Naive thymus-derived CD4-positive, alpha-beta T cell (primary cell): ENCODE measurements at places on chromosomes 12 and 14. TPM values are rescaled to one million over a fixed set of nuclear protein-coding genes. Genes with fewer than 3 reads are reported as not detected.

Gene NPFF
- not detected for total RNA-seq

DNA sequence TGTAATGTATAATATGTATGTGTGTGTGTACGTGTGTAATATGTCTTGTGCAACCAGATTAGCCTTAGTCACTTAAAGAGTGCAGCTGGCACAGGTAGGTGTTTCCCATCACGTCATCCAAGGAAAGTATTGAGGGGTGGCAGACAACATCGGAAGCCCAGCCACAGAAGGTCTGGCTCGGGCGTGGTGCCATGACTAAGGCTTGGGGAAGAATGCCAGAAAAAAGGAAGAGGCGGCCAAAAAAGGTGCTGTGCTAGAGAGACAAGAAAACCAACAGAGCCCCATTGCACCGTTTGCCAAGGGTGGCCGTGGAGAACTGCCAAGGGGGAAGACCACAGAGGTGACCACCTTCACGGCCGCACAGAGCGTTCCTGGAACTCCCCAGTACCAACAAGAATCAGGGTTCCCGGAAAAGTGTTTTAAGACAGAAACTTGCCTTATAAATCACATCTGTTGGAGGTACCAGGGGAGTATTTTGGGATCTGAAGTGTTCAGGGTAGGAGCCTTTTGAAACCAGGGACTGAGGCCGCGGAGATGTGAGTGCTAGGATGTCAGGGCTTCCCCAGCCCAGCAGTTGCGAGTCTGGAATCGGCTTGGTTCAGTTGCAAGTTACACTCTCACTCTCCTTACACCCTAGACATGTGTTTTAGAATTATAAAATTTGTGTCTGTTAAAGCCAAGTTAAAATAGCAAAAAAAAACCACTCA, 131.2 kb upstream of the DYRK2 start:
- no peak overlapping the region for H3K4me3 ChIP-seq
- H3K27me3 ChIP-seq = no peaks in the 10 kb centered on the region
- peaks cover 32% of the 10 kb centered on the region for H3K4me1 ChIP-seq
- no peak for DNase-seq
- no peaks in the 10 kb centered on the region for H3K36me3 ChIP-seq

GRCh38 chr12:46452776-46453175, 80.2 kb upstream of the SLC38A2 start:
- H3K4me1 ChIP-seq = peaks cover 43% of the 10 kb centered on the region
- no peak overlapping the region for H3K27ac ChIP-seq
- DNase-seq = no peak
- no peaks in the 10 kb centered on the region for H3K36me3 ChIP-seq
- H3K4me3 ChIP-seq = no peak overlapping the region
- H3K27me3 ChIP-seq = no peaks in the 10 kb centered on the region

Gene CMA1
- total RNA-seq = not detected

GRCh38 chr12:27707216-27707615, 3.4 kb upstream of the MRPS35 start:
- no peak overlapping the region for H3K27ac ChIP-seq
- H3K4me3 ChIP-seq = no peak overlapping the region
- H3K4me1 ChIP-seq = peaks cover 7% of the 10 kb centered on the region

Gene MAP1LC3B2
- total RNA-seq = 6.6 TPM

GRCh38 chr12:48285751-48286650, 64.7 kb downstream of the ZNF641 start:
- no peaks in the 10 kb centered on the region for H3K27me3 ChIP-seq
- DNase-seq = peak; percentile 37
- H3K4me3 ChIP-seq = no peak overlapping the region
- no peaks in the 10 kb centered on the region for H3K36me3 ChIP-seq
- H3K4me1 ChIP-seq = peaks cover 14% of the 10 kb centered on the region

- no peaks in the 10 kb centered on the region for H3K36me3 ChIP-seq
- H3K27me3 ChIP-seq = no peaks in the 10 kb centered on the region
- H3K4me3 ChIP-seq = no peak overlapping the region
- no peak overlapping the region for H3K27ac ChIP-seq
- no peaks in the 10 kb centered on the region for H3K4me1 ChIP-seq
Measured at GRCh38 chr14:86673523-86673969, 1143.6 kb downstream of the FLRT2 start.

GRCh38 chr12:106276032-106276740, 26.3 kb upstream of the TCP11L2 start:
- H3K27me3 ChIP-seq = no peaks in the 10 kb centered on the region
- no peaks in the 10 kb centered on the region for H3K36me3 ChIP-seq
- H3K4me3 ChIP-seq = no peak overlapping the region
- no peaks in the 10 kb centered on the region for H3K4me1 ChIP-seq
- H3K27ac ChIP-seq = no peak overlapping the region

DNA sequence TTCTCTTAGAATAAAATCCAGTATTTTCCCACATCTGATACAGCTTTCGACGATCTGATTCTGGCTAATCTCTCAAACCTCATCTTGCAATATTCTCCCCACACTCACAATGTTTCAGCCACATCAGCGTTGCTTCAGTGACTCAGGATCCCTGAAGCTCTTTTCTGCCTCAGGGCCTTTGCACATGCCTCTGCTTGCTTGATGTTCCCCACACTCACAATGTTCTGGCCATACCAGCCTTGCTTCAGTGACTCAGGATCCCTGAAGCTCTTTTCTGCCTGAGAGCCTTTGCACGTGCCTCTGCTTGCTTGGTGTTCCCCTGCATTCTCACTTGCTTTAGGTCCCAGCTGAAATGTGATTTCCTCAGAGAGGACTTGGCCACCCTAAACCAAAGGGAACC, 2.6 kb downstream of the C12orf42 start:
- no peak overlapping the region for H3K27ac ChIP-seq
- no peak for DNase-seq
- H3K27me3 ChIP-seq = no peaks in the 10 kb centered on the region
- H3K36me3 ChIP-seq = no peaks in the 10 kb centered on the region

Gene RD3L
- total RNA-seq = not detected

DNA sequence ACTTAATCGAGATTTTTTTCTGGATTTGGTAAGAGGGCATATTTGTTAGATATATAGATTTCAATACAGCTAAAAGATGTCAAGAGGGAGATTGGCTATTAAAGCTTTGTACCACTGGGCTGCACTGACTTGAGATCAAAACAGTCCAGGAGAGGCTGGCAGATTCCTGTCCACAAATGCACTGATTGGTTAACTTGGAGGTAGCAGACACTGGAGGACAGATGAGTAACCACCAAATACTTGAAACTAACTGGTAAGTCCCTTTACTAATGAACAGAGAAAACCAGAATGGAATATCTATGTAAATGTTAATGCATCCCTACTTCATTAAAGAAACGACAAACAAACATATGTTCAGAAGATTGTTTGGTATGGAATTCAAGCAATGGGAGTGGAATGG, 416.6 kb downstream of the LRIG3 start:
- no peak overlapping the region for H3K4me3 ChIP-seq
- no peak overlapping the region for H3K27ac ChIP-seq
- no peaks in the 10 kb centered on the region for H3K27me3 ChIP-seq

GRCh38 chr12:114993165-114993564, 309.2 kb upstream of the TBX3 start:
- no peak overlapping the region for H3K27ac ChIP-seq
- H3K36me3 ChIP-seq = no peaks in the 10 kb centered on the region
- H3K4me3 ChIP-seq = no peak overlapping the region

GRCh38 chr12:24415934-24416333, 466.5 kb upstream of the SOX5 start:
- H3K4me1 ChIP-seq = no peaks in the 10 kb centered on the region
- no peak overlapping the region for H3K27ac ChIP-seq
- no peak for DNase-seq
- no peaks in the 10 kb centered on the region for H3K27me3 ChIP-seq
- H3K36me3 ChIP-seq = no peaks in the 10 kb centered on the region

- peaks cover 4% of the 10 kb centered on the region for H3K36me3 ChIP-seq
- no peak overlapping the region for H3K4me3 ChIP-seq
- H3K27ac ChIP-seq = no peak overlapping the region
- no peaks in the 10 kb centered on the region for H3K27me3 ChIP-seq
- DNase-seq = no peak
- H3K4me1 ChIP-seq = peaks cover 15% of the 10 kb centered on the region
Measured at GRCh38 chr14:77612011-77612620, 4.3 kb downstream of the SPTLC2 start.

DNA sequence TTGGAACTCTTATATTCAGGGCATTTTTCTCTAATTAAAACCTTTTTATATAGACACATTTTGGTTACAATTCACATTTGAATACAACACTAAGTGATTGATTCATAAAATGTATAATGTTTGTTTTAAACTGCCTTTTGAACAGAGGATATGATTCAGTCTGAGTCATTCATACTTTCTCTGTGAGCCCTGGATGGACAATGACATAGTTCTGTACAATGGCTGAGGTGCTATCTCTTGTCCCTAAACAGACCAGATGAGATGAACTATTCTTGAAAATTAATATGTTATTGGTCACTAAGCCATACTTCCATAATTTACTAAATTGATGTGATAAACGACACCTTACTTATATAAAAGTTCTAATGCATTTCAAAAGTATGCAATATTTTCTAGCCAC, 199.7 kb upstream of the ATXN7L3B start:
- no peaks in the 10 kb centered on the region for H3K27me3 ChIP-seq
- H3K4me1 ChIP-seq = no peaks in the 10 kb centered on the region
- DNase-seq = no peak
- no peak overlapping the region for H3K27ac ChIP-seq
- H3K4me3 ChIP-seq = no peak overlapping the region

DNA sequence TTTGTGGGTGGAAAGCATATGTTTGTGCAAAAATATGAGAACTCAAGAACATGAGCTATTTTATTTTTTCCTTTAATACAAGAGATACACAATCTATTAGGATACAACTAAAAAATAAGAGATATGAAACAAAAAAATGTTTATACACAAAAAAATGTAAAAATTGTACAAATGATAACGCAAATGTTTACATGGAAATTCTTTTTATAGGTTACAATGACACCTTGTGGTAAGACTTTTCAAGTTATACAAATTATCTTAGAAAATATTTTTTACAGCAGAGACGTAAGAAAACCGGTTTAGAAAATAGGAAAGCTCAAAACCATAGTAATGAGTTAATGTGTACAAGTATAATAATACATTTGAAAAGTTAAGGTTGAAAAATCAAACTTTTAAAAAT, 25.5 kb downstream of the CEP83 start:
- no peak for DNase-seq
- H3K27ac ChIP-seq = no peak overlapping the region
- H3K36me3 ChIP-seq = no peaks in the 10 kb centered on the region
- no peaks in the 10 kb centered on the region for H3K27me3 ChIP-seq
- peaks cover 9% of the 10 kb centered on the region for H3K4me1 ChIP-seq

DNA sequence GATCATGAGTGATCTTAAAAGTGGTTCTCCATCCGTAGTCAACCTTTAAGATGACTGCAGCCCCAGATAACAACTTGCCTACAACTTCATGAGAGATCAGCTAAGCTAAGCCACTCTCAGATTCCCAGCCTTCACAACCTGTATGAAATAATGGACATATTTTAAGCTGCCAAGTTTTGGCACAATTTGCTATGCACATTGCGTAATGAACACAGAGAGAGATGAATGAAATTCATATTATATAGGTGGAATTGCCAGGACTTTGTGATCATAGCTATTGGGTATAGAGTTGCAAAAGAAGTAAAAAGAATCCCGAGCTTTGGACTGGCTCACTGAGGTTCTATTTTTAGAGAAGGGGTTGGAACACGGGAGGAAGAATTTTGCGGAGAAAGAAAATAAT, 59.1 kb upstream of the EGLN3 start:
- no peak overlapping the region for H3K27ac ChIP-seq
- no peak for DNase-seq
- H3K36me3 ChIP-seq = no peaks in the 10 kb centered on the region
- H3K4me3 ChIP-seq = no peak overlapping the region
- no peaks in the 10 kb centered on the region for H3K27me3 ChIP-seq
- no peaks in the 10 kb centered on the region for H3K4me1 ChIP-seq

- H3K27me3 ChIP-seq = no peaks in the 10 kb centered on the region
- no peaks in the 10 kb centered on the region for H3K4me1 ChIP-seq
- H3K27ac ChIP-seq = no peak overlapping the region
- DNase-seq = no peak
- H3K36me3 ChIP-seq = no peaks in the 10 kb centered on the region
- no peak overlapping the region for H3K4me3 ChIP-seq
Measured at GRCh38 chr12:52010692-52011601, 4.2 kb downstream of the TAMALIN start.

DNA sequence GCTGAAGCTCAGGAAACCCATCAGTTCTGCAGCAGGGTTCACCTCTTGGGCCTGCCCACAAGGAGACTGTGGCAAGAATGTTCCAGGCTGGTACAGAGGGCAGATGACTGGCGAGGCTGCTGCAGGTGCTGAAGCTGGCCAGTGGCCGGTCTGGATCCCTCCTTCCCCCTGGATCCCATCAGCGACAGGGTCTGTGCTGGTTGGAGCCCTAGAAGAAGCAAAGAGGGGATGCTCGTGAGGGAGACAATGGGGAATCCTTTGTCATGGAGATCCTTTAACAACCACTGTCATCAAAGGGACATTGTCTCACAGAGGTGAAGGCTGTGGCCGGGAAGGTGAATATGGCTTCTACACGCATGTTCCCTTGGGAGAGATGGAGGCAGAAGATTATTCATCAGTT, 211.4 kb upstream of the TMEM132C start:
- H3K4me3 ChIP-seq = no peak overlapping the region
- H3K27me3 ChIP-seq = no peaks in the 10 kb centered on the region
- no peak overlapping the region for H3K27ac ChIP-seq
- no peaks in the 10 kb centered on the region for H3K36me3 ChIP-seq
- DNase-seq = no peak

DNA sequence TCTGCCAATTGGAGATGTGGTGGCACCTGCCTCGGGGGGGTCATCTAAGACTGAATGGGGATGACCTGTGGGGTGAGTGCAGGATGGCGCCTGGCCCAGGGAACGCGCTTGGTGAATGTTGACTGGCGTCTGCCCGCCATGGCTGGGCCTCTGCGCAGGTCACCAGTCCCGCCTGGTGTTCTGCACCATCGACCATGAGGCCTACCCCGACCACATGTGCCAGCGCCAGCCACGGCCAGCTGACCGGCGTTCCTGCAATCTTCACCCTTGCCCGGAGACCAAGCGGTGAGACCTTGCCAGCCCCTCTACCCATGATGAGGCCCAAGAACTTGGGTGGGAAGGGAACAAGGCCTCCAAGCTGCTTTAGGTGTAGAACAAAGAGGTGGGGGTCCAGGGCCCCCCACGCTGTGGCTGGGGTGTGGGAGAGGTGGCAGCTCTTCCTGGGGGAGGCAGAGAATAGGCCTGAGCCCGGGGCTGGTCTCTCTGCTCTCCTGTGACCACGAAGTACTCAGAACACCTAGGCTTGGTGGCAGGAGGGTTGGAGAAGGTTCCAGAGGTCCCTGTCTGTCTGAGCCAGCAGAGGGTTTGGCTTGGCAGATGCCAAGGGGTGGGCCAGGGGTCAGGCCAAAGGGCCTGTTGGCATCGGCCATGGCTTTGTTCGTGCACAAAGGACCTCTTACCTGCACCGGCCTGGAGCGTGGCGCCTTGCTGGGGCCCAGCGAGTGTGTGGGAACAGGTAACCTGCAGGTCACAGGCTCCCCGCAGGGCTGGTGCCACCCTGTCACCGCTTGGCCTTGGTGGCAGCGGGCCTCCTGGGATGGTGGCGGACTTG, 15.4 kb downstream of the PAPLN start:
- H3K4me3 ChIP-seq = no peak overlapping the region
- no peaks in the 10 kb centered on the region for H3K36me3 ChIP-seq
- no peaks in the 10 kb centered on the region for H3K27me3 ChIP-seq
- H3K27ac ChIP-seq = no peak overlapping the region
- H3K4me1 ChIP-seq = no peaks in the 10 kb centered on the region
